ENCODE measurements at places on chromosomes 11 and 22.

- no peak for DNase-seq
These were observed 485.9 kb downstream of the JRKL start for GRCh38 chr11:96875712-96876111.

GRCh38 chr22:22935056-22935545 is 47.5 kb downstream of the IGLL5 start:
- DNase-seq, result no peak

GRCh38 chr11:46983598-46983997 is 47.0 kb downstream of the CSTPP1 start:
- no peak for DNase-seq

DNA sequence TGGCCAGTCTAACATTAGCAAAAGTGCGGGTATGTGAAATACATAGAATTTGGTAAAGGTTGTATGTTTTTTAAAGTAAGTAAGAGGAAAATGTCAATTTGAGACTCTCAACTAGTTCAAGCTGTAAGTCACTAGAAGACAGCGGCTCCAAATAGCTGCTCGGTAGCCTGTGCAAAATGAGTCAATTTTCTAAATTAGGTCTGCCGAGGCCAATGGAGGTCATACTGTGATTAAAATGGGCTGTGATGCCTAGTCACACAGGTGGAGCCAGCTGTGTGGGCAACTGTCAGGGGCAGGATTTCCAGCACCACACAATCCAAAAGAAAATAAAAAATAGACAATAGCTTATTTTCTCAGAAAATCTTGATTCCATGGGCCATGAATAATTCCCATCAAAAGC is 32.3 kb downstream of the KCNA4 start:
- no peak for DNase-seq

GRCh38 chr11:111352231-111352746 is 26.8 kb downstream of the POU2AF1 start:
- no peak for DNase-seq

DNA sequence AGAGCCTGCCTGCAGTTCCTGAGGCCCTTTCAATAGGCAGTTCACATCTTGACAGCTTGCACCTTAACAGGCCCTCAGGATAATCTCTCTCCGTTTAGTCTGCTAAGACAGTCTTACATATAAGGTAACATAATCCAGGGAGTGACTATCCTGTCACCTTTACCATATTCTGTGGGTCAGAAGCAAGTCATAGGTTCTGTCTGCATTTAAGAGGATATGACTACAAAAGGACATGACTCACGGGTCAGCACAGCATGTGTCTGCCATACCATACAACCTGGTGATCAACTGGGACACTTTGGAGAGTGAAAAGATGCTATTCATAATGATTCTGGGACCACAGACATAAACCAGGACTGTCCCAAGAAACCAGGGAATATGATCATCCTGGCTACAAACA is 611.1 kb downstream of the SOX6 start:
- DNase-seq, result no peak

DNA sequence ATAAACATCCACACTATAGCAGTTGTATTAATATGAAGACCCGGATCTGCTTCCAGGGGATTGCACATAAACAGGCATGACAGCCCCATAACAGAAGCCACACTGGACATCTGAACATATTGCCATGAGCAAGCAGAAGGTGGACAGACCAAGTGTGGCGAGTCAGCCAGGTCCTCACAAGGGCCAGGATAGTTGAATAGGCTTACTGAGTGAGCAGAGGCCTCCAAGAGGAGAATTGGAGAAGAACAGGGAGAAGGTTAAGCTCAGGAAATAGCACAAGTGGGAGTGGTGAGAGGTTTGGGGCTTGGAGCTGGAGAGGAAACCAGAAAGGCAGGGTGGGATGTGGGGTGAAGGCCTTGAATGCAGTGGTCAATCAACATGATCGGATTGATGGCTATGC is 10.8 kb downstream of the SLC35C1 start:
- no peak for DNase-seq

DNA sequence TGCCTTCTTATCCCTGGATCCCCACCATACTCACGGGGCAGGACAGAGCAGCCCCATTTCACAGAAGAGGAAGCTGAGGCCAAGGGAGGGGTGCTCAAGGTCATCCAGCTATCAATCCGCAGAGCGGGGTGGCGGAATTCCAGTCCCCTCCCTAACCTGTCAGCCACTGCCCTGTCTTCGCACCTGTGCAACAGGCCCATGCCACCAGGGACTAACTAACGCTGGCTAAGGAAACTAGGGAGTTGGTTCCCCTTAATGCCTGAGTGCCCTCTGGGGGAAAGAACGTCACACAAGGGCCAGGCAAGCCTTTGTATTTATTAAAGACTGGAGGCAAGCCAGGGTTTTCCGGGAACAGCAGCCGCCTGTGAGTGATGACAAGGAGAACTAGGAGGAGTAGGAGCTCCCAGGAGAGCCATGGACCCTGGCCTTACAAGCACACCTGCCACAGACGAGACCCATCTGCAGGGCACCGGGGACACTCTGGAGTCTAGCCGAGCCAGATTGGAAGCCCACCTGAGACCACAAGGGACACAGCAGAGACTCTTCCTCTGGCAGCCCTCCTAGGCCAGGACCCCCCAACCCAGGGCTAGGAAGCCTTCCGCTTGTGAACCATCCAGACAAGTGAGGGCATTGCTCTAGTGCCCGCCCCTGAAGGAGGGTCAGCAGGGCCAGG is 64.4 kb downstream of the MYH9 start:
- DNase-seq, result no peak

- DNase-seq, result no peak
These were observed 65.8 kb downstream of the LRRC32 start for GRCh38 chr11:76604626-76605241.

GRCh38 chr11:111327908-111328624 is 29.7 kb downstream of the POU2AF3 start:
- DNase-seq, result no peak

DNA sequence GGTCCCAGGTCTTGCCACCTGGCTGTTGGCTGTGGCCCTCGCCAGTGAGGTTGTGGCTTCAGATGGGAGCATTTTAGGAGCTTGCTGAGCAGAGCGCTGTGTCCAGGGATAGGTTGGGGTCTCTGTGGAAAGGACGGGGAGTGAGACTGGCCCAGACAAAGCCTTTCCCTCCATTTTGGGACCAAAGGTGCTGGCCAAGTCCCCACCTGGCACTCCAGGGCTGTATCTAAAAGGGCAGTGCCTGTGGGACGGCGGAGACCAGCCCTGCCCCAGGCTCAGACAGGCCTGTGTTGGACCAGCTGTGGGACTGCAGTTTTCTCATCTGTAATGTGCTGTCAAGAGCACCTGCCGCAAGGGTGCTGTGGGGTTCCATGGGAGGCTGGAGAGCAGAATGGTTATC is 5.0 kb upstream of the KCTD17 start:
- DNase-seq, result no peak

- DNase-seq, result no peak
These were observed 70.0 kb downstream of the EXT2 start for GRCh38 chr11:44165432-44165831.

GRCh38 chr11:587978-588380 is 11.7 kb downstream of the PHRF1 start:
- no peak for DNase-seq

GRCh38 chr22:41919357-41920224 is 4.7 kb upstream of the SHISA8 start:
- peak; percentile 98 for DNase-seq

- DNase-seq, result no peak
These were observed 7.6 kb downstream of the TP53I11 start for GRCh38 chr11:44943118-44943517.

DNA sequence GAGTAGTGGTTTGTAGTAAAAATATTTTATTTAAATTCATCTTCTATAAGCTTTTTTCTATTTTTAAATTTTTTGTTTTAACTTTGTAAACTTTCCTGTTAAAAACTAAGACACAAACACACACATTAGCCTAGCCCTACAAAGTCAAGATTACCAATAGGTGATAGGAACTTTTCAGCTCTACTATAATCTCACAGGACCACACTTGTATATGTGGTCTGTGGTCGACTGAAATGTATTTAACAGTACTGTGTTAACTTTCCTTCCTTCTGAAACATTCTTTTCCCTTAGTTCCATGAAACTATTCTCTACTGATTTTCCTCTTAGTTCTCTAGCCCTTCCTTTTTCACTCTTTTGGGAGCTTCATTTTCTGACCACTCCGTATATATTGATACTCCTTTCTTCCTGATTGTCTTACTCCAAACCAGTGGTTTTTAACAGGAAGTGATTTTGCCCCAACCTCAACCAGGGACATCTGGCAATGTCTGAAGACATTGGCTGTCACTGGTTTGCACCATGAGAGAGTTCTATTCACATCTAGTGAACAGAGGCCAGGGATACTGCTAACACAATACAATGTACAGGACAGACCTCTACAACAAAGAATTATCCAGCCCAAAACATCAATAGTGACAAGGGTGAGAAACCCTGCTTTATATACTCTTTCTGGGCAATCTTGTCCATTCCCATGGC is 8.8 kb downstream of the ZW10 start:
- no peak for DNase-seq

DNA sequence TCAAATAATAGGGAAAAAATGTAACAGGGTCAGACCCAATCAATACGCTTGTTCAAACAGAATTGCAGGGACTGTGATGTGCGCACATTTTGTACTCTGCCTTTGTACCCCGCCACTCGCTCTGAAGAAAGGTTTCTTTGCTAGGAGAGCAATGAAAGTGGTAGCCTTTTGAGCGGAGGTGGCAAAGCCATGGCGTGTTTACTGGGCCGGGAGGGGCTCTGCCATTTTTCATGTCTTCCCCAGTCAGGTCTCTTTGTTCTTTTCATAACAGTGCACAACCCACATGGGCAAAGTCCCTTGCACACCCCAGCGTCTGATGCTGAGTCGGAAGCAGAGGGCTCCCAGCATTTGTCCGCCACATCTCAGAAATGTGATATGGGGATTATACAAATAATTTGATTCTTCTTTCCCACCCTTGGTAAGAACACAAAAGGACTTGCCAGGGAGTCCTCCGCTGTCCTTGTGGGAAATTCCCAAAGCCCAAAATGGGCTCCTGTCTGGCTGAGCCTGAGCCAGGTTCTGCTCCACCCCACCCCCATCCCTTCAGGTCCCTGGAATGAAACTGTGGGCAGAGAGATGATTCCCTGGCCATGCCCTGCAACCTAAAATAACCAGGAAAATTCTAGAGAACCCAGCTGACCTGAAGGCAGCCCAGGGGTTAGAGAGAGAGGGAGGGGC is 36.6 kb downstream of the C11orf58 start:
- DNase-seq, result no peak

DNA sequence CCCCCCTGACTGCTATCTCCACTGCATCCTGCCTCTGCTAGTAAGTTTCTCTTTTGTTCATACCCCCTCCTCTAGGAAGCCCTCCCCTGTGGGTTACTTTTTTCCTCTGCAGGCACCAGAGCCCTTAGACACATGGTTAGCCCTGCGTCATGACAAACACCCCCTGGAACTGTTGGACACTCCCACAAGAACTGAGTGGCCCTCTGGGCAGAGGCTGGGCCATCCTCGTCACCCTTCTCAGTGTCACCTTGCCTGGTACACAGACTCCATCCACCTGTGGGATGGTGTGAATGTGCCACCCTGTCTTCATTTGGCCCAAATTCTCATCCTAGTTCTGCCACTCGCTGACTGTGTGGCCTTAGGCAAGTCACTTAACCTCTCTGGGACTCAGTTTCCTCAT is 4.1 kb upstream of the RAB3IL1 start:
- no peak for DNase-seq

GRCh38 chr11:61567286-61568061 is 13.4 kb downstream of the SYT7 start:
- peak; percentile 58 for DNase-seq

- no peak for DNase-seq
These were observed 49.1 kb downstream of the COMMD9 start for GRCh38 chr11:36240173-36240572.

DNA sequence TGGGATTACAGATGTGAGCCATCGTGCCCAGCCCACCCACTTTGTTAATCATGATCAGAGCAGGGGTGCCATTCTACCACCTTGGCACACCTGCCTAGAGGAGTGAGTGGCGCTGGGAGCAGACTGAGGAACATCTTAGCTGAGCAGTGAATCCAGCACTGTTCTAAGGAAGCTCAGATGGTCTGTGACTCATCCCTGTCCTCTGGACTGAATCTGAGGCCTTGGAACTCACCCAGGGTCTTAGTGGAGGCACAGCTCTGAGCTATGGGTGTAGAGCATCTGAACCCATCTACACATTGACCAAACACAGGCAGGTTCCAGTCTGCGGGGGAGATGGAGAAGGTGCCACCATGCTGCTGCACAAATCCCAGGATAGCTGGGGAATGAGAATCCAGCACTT is 14.9 kb downstream of the PGAP2 start:
- no peak for DNase-seq

DNA sequence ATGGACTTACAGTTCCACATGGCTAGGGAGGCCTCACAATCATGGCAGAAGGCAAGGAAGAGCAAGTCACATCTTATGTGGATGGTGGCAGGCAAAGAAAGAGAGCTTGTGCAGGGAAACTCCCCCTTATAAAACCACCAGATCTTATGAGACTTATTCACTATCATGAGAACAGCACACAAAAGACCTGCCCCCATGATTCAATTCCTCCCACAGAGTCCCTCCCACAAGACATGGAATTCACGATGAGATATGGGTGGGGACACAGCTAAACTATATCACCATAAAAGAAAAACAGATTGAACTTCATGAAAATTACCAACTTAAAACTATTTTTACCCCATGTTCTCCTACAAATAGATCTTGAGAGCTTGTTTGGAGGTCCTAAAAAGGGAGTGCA is 19.6 kb downstream of the ENTHD1 start:
- DNase-seq, result no peak

DNA sequence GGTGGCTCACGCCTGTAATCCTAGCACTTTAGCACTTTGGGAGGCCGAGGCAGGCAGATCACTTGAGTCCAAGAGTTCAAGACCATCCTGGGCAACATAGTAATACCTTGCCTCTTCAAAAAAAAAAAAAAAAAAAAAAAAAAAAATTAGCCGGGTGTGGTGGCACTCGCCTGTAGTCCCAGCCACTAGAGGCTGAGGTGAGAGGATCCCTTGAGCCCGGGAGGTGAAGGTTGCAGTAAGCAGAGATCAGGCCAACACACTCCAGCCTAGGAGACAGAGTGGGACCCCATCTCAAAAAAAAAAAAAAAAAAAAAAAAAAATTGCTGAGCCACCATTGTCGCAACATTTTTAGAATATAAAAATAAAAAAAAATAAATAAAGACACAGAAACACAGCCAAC is 7.6 kb downstream of the CKAP5 start:
- peak; percentile 37 for DNase-seq
